Mammary epithelial cell (primary cell): ENCODE measurements at places on chromosomes 16 and 17. TPM values are rescaled to one million over a fixed set of nuclear protein-coding genes. Genes with fewer than 3 reads are reported as not detected.

Gene OR1A1
- not detected for polyA plus RNA-seq

DNA sequence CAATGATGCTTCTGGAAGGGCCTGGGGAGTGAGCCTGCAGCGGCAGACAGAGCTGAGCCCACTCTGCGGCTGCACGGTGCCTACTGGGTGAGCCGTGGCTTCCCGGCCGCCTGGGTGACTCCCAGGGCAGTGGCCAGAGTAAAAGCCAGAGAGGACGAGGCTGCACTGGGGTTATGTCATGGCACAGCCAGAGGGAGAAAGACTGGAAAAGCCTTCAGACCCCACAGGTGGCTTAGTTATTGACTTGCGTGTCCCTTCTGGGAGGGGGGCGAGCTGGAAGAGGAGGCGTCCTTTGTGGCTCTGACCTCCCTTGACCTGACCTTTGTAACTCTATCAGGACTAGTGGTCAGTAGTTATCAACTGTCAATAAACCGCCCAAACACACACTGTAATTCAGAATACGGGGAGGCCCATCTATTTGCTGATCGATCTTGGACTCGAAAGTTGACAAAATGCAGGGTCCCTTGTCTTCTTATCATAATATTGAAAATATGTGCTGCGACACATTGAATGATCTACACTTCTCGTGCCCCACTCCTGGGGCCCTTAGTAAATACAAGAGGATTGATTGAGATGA lies 385.9 kb upstream of the ZFHX3 start:
- DNase-seq, result no peak

GRCh38 chr17:44928950-44929720 lies 13.8 kb upstream of the GFAP start:
- DNase-seq, result no peak

DNA sequence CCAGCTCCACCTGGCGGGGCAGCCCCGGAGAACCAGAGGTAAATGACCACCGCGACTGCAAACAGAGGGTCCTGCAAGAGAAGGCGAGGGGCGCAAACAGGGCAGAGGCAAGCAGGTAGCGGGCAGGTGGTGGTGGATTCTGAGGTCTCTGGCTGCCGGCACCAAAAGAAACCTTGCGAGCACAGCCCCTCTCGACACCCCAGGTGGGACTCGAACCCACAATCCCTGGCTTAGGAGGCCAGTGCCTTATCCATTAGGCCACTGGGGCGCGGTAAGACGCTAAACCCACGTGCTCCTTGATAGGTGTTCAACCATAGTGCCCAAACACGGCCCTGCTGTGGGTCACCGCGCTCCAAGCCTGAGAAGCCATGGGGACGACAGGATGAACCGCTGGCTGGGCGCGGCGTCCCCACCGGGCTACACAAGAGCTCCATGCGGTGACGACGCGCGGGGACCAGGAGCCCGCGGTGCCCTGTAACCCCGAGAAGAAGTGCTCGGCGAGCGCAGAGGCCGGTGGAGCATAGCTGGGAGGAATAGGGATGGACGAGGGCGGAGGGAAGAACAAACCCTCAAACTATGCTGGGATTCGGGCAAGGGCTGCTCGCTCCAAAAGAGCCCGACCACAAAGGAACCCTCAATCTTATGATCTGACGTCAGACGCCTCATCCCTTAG lies 12.4 kb downstream of the ATP5PD start:
- DNase-seq, result peak; percentile 91

DNA sequence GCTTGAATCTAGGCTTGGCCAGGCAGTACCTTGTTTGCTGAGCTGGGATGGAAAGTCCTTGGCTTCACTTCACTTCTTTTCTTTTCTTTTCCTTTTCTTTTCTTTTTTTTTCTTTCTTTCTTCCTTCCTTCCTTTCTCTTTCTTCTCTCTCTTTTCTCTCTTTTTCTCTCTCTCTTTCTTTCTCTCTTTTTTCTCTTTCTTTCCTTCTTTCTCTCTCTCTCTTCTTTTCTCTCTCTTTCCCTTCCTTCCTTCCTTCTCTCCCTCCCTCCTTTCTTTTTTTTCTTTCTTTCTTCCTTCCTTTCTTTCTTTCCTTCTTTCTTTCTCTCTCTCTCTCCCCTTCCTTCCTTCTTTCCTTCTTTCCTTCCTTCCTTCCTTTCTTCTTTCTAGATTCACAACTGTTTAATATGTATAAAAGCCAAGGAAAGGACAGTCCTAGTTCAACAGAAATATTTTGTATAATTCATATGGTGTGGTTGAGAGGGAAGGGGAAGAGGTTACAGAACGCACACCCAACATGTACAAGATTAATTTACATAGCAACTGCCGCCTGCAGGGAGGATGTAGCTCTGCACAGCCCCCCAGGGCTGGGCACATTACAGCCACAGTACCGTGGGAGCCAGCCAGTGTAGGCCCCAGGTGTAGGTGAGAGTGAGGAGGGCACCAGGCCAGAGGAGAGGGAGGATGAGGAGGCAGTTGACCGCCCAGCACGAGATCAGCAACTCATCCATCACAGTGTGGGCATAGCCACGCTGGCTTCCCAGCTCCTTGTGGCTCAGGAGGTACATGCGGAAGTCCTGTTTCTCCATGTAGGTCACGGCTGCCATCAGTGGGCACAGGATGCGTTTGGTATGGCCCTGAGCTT lies 9.7 kb upstream of the ITGB3 start:
- DNase-seq, result no peak
